Activated naive CD4-positive, alpha-beta T cell treated with Interleukin-2 at 50 U/mL for 16 hours (primary cell): ENCODE measurements at places on chromosomes 12 and 14.

DNA sequence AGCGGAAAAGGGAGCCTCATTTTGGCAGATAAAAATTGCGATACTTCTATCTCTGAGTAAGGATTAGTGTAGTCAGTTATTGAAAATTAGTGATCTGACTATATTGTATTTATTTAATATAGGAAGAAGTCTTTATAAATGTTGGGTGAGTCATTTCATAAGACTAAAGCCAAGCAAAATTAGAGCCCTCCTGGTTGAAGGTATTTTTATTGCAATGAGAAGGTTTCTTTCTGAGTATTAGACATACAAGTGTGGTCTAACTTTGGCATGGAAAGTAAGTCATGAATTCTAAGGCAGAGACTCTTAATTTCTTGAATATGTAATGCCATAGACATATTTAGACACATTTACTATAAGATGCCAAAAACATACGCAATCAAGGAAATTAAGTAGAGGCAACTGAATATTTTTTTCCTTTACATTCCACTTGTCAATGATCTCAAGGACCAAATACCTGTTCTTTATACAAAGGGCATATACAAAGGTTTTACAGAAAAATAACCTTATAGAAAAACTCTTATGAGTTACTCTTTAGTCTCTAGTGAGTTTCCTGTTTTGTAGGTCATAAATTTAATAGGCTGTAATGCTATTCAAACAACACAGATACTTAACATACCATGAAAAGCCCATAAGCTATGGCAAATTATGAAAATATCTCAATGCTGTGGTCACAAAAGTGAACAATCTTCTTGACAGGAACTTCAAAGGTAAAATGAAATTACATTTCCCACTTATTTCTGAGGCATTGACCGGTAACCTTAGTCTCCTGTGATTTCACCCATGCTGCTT lies 156.6 kb upstream of the BTG1 start:
- DNase-seq = no peak

DNA sequence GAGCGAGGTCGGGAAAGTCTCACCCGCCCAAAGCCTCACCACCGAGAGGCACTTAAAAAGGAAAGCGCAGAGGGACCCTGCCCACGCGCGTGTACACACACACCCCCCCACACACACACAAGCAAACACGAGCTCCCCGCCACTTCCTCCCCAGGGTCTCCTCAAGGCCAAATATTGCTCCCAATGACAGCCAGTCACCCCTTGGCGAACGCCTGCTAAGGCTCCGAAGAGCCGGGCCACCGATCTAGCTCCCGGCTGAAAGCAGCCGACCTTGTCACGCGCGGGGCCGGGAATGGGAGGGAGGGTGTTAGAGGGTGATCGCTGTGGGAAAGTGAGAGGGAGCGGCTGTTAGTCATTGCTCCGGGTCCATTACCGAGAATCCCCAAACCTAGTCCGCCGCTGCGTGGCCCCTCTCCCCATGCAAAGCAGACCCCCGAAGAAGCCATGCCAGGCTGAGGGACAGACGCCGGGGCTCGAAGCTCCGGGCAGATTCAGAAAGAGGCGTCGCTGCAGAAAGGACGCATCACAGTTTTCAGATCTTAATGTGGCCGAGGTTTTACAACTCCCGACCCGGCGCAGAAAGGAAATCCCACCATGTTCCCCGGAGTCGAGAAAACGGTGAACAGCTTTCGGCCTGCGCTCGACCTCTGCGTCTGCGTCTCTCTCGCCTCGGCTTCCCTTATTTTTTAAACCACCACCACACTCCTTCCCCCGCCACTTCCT lies 2.6 kb downstream of the BMP4 start:
- DNase-seq = no peak

DNA sequence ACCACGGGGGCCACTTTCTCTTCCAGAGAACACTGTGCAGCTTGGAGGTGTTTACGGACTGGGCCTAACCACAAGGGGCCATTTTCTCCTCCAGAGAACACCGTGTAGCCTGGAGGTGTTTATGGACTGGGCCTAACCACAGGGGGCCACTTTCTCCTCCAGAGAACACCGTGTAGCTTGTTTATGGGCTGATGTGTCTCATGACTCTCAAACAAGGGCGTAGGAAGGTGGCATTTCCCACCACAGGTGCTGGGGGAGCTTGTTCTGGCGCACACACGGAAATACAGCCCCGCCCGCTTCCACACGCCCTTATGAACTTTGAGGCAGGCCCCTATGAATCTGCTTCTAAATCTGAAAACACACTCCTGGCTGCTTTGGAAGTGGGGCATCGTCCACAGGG lies 174.6 kb upstream of the SFSWAP start:
- peak; percentile 55 for DNase-seq

DNA sequence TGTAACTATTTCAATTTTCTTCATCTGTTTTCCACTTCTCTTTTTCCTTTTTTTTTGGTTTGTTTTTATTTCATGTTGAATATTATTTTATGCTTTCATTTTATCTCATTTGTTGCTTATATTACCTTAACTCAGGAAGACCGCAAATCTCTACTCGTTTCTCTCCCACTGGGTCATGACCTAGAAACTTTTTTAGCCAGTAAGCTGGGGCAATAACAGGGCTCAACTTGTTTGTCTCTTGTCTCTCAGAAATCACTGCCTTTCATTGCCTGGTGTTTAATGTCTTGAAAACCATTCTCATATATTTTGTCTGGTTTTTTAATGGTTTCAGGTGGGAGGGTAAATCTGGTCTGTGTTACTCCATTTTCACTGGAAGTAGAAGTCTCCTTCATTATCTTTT lies 36.6 kb upstream of the ATP2B1 start:
- DNase-seq = no peak

- DNase-seq = no peak
These were observed 252.3 kb upstream of the AVPR1A start for GRCh38 chr12:63403256-63403655.

DNA sequence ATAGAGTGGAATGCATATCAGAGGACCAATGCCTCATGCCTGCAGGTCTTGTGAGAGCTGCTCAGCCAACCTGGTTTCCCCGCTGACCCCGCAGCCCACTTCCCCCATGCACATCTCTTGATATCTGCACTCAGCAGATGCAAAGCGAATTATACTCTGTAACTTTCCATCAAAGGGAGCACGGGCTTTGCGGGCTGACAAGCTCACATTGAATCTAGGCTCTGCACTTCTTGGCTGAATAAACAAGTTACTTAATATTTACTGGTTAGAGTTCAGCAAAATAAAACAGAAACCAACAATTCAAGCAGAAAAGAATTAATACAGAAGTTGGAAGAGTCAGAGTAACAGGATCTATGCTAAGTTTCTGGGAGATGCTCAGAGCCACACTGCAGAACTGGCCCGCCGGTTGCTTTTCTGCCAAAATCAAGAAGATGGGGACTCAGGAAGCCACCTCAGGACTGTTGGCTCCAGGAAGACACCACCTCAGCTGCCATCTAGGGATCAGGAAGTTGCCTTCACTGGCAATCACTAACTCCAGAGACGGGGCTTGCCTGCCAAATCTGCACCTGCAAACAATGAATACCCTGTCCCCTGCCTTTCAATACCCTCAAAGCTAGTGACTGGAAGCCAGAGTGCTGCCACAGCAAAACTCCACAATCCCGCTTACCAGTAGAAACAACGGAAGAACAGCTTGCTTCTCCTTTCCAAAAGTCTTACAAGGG lies 46.5 kb downstream of the NR1H4 start:
- DNase-seq = no peak

GRCh38 chr14:100577321-100577985 lies 9.8 kb downstream of the BEGAIN start:
- no peak for DNase-seq

DNA sequence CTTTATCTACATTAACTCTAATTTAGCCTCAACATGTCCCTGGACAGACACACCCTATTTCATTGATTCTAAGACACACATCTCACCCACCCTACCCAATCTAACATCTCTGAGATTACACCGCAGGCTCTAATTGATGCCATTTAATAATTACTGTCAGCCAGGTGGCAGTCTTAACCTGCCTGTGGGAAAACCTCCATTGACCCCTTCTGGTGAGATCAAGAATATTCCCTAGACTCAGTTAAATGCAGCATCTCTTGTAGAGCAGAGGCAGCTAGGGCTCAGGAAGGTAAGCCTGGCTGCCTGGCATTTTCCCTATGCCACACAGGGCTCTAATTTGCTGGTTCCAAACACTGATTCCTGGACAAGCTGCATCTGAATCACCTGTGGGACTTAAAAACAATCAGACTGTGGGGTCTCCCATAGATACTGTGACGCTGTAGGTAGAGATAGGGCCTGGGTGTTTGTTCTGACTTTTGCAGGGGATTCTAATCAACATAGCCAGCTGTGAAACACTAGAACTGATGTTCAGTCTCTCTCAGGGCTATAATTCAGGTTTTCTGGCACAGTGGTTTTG lies 14.3 kb downstream of the MCRS1 start:
- DNase-seq = no peak

GRCh38 chr12:129310346-129310745 lies 457.1 kb downstream of the GLT1D1 start:
- DNase-seq = no peak

DNA sequence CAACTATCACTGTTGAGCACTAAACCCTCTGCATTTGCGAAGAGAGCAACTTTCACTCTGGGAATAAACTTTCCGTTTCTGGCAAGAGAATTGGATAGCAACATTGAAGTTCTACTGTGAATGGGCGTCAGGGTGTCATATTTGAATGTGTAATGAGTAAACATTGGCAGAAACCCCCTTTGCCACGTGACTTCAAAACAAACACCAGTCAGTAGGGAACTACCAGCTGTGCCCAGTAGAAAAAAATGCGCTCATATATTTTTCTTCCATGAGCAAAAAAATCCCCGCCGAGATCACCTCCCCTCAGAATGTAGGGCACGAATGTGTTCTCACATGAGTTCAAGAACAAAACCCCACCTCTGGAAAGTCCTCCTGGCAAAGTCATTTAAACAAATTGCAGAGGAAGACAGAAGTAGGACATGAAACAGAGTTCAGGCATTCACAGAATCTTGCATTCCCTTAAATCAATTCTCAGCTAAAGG lies 80.6 kb downstream of the BTG1 start:
- DNase-seq = peak; percentile 67

DNA sequence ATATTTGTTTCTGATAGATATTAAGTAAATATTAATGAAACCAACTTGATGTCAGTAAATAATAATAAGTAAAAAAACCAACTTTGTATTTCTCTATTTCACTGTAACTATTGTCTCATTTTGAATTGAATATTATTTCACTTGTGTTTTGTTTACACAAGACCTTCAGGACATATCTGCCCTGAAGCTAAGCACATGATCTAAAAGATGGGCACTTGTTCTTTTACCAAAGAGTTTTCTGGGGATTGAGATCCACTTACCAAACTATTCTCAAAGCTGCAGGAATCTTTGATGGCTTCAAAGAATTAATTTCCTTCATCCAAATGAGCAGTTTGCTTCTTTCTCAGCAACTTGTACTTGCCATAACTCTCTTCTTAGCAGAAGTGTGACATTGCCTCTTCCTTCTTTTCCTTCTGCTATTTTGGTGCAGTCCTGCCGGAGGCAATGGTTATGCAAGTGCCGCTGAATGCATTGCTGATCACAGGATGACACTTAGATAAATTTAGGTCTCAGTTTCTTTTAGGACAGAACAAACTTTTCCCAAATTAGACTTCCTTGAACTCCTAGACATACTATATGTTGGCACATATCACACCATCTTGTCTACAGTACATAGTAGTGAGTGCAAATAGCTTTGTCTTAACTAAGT lies 9.2 kb downstream of the FAR2 start:
- DNase-seq = no peak

DNA sequence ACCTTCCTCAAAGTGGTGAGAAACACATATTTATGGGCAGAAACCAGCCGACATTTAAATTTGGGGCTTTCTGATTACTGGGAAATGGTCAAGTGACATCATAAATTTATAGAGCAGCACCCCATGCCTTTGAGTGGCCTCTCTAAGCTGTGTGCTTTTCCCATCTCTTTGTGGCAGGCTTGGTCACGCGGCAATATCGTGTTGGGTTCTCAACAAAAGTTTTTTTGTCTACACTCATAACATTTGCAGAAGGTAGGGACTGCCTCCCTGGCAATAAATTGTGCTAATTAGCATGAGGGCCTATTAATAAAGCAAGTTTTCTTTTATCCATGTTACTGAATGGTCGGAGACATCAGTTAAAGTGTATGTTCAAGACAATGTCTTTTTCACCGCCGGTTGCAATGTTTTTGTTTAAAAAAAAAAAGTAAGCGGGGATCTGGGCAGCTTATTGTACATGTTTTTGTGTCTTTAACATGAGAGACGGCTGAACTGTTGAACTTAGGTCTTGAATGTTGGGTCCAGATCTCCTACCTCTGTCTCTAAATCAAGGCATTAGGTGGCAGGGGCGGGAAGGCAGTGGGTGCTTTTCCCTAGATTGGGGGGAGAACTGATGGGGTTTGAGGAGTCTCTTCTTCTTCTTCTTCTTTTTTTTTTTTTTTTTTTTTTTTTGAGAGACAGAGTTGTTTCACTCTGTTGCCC lies 193.3 kb downstream of the PHETA1 start:
- DNase-seq = no peak

GRCh38 chr14:21197418-21198205 lies 41.7 kb upstream of the OR5AU1 start:
- DNase-seq = no peak

DNA sequence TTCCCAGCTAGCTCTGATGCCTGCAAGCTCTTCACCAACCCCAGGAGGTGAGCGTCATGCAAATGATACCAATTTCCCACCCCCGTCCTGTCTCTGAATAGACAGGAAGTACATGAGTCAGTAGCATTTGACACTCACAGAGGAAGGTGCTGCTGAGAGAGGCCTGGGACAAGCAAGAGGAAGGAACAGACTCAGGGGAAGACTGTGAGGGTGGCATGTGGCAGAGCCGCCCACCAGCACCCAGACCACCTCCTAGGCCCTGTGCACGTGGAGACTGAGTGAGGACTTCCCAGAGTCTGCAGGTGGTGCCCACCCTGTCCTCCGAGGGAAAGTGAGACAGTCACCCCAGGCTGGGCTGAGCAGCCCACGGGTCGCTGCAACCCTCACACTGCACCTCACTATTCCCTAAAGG lies 199.5 kb upstream of the SFSWAP start:
- peak; percentile 48 for DNase-seq

DNA sequence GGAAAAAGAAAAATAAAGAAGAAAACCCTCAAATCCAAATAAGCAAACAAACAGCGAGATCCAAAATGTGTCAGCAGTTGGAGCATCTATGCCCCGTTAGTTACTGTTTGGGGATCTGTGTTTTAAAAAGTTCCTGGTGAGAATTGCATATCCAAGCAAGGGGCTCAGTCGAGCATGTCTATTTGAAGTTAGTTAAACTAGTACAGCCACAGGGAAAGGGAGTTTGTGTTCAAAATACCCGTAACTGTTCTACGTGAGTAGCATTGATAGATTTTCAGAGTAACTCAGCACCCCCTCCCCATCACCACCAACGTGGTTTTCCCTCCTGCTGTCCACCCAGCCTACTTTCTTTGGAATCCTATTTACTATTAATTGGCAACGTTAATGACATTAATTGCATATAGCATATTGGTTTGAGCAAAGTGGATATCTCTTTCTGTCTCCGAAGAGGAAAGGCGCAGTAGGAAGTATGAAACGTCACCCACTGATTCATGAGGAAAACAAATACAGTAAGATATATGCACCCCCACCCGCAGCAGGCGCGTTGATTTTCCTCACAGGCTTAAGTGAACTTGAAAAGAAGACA lies 1.5 kb downstream of the NPAS3 start:
- no peak for DNase-seq

GRCh38 chr12:590206-590750 lies 73.0 kb downstream of the NINJ2 start:
- no peak for DNase-seq

GRCh38 chr14:83994020-83994419 lies 1535.9 kb upstream of the FLRT2 start:
- DNase-seq = no peak
